ENCODE measurements at places on chromosomes 5 and 9.

DNA sequence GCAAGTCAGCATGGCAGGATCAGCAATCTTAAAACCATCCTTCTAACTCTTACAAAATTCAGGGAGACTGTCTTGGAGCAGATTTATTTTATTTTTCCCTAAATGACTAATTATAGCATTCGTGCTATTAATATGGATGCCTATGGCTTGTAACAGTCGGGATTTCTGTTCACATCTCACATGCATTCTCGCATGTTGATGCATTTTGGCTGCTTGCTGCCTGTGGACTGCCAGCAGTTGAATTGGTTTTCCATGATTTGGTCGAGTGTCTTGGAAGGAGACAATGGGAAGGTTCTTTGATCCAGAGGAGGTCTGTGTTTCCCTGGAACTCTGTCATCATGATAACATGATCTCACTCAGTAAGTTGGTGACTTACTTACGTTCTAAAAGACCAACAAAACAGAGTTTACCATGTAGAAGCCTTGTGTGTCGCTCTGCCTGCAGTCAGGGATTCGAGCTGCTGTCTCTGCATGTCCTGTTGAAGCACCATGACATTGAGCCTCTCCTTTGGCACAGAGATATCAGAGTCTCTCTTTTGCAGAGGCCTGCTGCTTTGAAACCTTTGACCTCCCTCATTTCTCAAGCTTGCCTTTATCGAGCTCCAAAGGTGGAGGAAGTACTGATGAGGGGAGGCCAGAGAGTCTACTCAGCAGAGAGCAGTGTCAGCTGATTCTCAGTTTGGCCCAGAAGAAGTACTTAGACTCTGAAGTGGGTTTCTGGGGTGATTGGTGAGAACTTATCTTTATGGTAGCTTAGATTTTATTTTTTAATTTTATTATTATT, 82.4 kb downstream of the ARHGAP26 start:
- no peak for DNase-seq

- DNase-seq, result no peak
These were observed 1.3 kb upstream of the OR1J1 start for GRCh38 chr9:122479062-122479461.

GRCh38 chr9:136187683-136188586, 17.0 kb downstream of the LHX3 start:
- peak; percentile 64 for DNase-seq

DNA sequence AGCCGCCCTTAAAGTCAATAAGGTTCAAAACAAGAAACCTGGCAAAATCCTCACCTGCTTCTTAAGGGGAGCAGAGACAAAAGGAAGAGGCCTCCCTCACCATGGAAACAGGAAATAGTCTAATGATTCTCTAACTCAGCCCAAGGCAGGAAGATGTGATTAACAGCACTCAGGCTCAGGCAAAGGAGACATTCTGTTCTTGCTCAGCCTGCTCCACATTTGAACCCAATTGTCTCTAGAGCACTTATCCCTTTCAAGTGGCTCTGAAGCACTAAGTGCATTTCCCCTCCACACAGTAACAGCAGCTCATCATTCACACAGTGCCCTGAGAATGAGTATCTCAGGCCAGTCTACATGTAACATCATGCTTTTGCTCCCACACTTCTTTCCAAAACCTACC, 72.3 kb downstream of the NIPSNAP3B start:
- peak; percentile 22 for DNase-seq

DNA sequence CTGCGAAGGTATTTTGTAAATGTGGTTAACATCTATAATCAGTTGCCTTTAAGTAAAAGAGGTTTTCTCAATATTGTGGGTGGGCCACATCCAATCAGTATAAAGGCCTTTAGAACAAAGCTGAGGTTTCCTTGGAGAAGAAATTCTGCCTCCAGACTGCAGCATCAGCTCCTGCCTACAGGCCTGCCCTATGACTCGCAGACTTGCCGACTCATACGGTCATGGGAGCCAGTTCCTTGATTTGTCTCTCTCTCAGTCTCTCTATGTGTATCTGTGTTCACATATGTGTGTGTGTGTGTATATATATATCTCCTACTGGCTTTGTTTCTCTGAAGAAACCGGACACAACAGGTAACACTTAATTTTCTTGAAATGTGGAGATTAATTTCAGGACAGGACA, 45.3 kb downstream of the SLC36A1 start:
- DNase-seq, result peak; percentile 18

GRCh38 chr5:57317341-57317740, 143.5 kb downstream of the GPBP1 start:
- DNase-seq, result no peak

- DNase-seq, result no peak
These were observed 22.6 kb upstream of the PHF19 start for GRCh38 chr9:120899490-120900068.

DNA sequence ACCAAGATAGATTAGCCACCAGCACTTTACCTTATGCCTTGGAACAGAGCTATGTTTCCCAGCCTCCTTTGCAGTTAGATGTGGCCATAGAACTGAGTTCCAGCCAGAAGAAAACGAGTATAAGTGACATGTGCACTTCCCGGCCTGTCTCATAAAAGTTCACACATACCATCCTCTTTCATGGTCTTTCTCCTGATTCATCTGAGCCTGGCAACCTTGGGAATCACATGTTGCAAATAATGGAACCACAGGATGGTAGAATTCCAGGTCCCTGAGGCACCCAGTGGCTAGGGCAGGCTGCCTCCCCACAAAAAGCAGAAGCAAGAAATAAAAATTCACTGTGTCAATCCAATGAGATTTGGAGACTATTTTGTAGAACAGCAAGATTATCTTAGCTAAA, 128.1 kb downstream of the PDE4D start:
- DNase-seq, result no peak

GRCh38 chr9:78238046-78239038, 2.5 kb downstream of the CEP78 start:
- DNase-seq, result peak; percentile 54

- DNase-seq, result no peak
These were observed 308.6 kb upstream of the RGMB start for GRCh38 chr5:98464737-98465330.

DNA sequence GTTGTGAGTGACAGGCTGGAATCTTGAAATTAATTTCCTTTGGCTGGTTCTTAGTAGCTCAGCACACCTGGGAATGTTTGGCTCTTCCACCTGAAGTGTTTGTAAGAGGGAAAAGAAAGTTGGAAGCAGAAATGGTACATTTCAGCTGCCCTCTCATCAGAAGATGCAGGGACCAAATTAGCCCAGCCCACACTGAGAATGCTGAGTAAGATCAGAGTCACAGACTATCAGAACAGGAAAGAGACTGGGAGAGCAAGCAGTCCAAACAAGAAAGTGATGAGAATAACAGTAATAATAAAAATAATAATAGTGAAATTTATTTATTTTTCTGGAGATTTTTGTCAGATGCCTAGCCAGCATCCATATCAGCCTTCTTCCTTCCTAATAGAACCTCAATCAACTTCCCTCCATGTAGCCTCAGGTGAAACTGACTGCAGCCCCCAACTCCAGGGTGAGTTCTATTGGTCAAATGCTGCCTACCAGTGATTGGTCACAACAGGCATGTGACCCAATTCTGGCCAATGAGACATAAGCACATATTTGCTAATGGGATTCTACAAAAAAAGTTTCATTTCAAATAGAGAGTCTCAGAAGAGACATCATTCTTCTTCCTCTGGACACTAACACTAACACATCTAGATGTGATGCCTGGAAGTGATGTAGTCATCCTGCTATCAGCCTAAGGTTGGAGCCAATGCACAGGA, 31.2 kb upstream of the ADRA1B start:
- DNase-seq, result no peak

- DNase-seq, result no peak
These were observed 115.6 kb downstream of the CDK5RAP2 start for GRCh38 chr9:120464176-120464886.

- DNase-seq, result no peak
These were observed 593.3 kb downstream of the CDK5RAP2 start for GRCh38 chr9:119986713-119987112.

DNA sequence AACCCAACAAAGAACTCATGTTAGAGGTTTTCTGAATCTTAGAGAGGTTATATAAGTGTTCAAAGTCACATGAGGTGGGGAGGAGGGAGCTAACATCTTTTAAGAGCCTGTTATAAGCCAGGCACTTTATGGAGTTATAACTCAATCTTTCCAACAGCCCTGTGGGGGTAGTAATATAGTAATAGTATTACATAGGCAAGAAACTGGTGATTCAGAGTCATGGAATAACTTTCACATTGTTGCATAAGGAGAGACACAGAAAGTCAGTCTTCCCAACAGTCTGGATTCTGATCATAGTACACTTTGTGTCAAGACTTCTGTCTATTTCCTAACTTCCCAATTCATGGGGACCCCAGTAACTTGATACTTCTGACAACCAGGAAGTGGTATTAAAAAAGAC, 89.2 kb downstream of the ACER2 start:
- DNase-seq, result no peak

DNA sequence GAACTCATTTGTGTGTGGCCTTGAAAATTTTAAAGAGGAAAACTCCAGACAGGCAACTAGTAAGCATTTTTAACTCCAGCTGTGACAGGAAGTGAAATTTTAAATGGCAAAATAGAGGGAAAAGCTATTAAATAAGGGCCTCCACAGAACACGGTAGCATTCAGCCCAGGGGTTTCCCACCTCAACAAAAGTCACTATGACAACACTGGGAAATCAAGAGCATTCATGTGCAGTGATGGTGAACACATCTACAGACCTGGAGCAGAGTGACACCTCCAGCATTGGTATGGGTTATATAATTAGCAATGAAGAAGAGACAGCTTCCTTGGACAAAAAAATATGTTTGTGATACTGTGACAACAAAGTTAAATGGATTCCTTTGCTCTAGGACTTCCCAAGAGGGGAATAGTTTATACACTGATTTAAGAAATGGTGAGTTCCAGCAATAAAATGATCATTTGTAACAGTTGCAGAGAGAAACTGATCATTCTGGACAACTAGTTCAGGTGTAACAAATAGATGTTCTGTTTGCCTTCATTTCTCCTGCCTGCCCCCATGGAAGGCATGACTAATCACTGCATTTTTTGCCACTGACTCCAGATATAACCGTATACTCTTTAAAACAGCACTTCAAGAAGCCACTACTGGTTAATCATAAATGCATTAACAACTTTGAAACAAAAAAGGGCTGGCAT, 93.3 kb upstream of the SLC44A1 start:
- no peak for DNase-seq

- peak; percentile 31 for DNase-seq
These were observed 26.9 kb downstream of the ZNF484 start for GRCh38 chr9:92850898-92851297.

Data from hematopoietic multipotent progenitor cell treated with erythropoietin and hydrocortisone succinate and interleukin-3 and kit ligand, for 4 days (in vitro differentiated cells).